ENCODE measurements at places on chromosomes 5 and 9.

DNA sequence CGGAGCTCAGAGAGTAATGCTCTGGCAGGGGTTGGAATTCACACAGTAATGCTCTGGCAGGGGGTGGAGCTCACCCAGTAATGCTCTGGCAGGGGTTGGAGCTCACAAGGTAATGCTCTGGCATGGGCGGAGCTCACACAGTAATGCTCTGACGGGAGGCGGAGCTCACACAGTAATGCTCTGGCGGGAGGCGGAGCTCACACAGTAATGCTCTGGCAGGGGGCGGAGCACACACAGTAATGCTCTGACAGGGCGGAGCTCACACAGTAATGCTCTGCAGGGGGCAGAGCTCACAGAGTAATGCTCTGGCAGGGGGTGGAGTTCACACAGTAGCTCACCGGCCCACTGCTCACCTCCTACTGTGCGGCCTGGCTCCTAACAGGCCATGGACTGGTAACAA is 47.2 kb upstream of the LPCAT1 start:
- no peak for DNase-seq

GRCh38 chr9:74861773-74862474 is 25.8 kb downstream of the TRPM6 start:
- no peak for DNase-seq

DNA sequence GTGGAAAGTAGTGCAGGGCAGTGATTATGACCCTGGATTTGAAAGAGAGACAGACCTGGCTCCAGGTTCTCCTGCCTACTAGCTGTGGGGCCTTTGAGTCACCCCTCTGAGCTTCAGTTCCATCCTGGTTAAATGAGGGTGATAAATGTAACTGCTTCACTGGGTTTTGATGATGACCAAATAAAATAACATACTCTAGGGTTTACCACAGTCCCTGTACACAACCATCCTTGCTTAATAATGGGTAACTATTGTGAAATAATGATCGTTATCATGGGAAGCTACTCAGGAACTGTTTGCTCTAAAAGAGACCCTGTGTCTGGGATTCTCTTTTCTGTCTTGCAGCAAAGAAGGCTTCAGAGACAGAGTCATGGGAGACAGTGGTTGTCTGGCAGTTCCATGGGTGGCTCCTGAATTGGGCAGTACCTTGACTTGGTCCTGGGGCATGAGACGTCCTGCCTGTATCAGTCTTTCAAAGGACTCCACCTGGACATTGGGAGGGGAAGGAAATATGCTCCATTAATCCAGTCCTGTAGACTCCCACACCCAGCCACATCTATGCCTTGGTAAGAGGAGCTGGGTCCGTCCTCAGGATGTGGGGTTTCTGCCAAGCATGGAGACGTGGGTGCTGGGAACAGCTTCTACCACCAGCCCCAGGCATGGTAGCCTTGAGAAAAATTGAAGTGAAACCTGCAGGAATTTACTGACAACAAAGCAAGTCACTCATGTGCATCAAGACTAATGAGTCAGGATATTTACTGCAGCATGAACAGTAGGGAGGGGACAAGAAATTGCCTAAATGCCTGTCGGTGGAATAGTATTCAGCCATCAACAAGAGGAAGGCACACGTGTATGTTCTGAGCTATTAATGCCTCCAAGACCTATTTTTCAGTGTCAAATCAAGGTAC is 23.4 kb downstream of the AKNA start:
- no peak for DNase-seq

GRCh38 chr5:179923436-179923835 is 15.7 kb upstream of the TBC1D9B start:
- DNase-seq: no peak

GRCh38 chr9:138007918-138008841 is 130.6 kb downstream of the CACNA1B start:
- no peak for DNase-seq

- DNase-seq: no peak
Observed at GRCh38 chr5:37882636-37883035, 42.8 kb upstream of the GDNF start.

DNA sequence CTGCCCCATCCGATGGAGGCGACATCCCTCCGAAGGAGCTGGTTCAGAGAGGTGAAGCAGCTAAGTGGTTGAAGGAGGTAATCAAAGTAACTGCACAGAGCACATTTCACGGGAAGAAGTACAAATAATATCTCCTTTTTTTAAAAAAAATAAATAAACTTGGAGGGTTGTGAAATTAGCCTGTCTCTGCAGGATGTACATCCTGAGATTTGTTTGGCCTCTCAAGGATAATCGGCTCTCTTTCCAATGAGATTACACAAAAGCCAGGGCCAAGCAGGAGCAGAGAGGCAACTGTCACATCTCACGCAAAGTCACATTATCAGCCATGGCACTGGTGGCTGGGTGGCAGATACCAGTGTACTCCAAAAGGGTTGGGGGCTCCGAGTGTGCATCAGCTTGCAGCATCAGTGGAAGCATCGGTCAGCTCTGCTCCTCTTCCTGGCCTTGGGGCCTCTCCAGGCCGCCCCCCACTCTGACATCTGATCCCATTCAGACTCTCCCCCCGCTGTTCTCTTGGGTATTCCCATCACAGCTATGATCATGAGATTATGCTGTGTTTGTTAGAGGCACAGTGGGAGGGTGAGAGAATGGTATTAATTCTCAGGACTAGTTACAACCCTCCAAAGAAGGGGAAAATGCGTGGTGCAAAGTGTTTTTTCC is 109.9 kb downstream of the UGCG start:
- DNase-seq: no peak
